Activated effector memory CD4-positive, alpha-beta T cell treated with anti-CD3 and anti-CD28 coated beads, Interleukin-2, amount 50 U/mL, for 16 hours (primary cell): ENCODE measurements at places on chromosomes 6 and 20.

DNA sequence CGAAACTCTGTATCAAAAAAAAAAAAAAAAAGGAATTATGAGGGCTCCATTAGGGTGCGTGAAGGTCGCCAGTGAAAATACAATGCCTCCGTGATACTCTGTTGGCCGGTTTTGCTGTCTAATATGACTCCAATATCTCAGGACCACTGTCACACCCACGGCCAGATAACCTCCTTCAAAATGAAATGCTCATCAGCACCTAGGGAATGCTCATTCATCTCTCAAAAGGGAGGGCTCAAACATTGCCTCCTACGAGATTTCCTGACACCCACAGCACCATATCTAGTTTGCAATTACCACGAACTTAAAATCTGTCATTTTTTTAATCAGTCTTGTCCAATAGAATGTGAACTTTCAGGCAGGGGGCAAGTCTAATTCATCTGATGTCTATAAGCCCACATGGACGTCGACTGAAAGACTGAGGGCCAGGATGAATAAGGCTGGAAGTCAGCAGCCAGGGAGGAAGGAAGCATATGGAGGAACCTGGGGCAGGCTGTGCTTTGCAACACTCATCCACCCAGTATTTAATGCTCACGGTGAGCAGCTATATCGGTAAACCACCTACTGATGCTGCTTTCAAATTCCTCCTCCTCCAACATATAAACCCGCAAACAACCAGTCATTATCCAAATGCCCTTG, 42.8 kb downstream of the MAP3K5 start:
- no peak for DNase-seq

- DNase-seq: no peak
Observed at GRCh38 chr6:121579478-121579877, 144.0 kb downstream of the GJA1 start.

GRCh38 chr20:45857882-45858216, 435 bp downstream of the ZSWIM3 start:
- DNase-seq: no peak

DNA sequence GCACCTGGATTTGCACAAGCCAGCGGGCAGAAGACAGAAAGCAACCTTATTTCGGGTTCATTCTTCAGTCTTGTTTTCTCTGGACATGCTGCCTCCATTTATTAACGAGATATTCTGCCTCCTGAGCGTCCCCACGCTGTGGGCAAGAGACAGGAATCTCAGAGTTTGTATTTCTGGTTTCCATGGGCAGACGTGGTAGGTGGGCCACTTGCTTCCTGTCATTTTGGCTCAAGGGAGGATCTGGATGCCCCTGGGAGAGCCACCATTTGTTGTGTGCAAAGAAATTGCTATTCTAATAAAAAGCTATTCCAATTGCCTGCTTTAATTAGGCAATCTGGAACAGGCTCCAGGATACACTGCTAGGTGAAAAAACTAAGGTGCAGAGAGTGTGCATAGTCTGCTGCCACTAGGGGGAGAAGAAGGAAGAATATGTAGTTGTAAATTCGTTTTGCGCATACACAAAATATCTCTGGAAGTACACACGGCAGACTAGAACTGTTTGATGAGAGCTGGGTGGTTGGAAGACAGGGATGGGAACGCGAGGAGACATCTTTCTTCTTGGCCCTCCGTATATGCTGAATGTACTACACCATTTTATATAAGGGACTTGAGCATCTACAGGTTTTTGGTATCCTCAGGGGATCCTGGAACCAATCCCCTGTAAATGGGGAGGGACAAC, 30.1 kb upstream of the SLC16A10 start:
- DNase-seq: no peak

DNA sequence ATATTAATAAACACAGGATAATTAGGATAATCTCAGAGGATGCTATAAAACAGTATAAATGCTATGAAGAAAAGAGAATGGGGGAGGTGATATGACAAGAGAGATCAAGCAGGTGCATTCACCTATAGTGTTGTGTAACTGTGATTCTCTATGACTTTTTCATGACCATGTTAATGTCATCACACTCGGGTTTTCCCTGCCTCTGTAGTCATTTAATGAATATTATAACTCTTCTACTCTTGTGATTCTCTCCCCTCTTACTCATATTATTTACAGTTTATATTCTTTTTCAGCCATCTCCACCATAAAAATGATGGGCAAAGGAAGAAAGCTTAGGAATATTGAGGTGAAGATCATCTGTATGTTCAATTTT, 106.9 kb upstream of the SGK1 start:
- DNase-seq: no peak

- DNase-seq: no peak
Observed at GRCh38 chr6:113786168-113786567, 71.0 kb upstream of the MARCKS start.

- no peak for DNase-seq
Observed at GRCh38 chr6:35894776-35895175, 26.1 kb downstream of the SRPK1 start.

DNA sequence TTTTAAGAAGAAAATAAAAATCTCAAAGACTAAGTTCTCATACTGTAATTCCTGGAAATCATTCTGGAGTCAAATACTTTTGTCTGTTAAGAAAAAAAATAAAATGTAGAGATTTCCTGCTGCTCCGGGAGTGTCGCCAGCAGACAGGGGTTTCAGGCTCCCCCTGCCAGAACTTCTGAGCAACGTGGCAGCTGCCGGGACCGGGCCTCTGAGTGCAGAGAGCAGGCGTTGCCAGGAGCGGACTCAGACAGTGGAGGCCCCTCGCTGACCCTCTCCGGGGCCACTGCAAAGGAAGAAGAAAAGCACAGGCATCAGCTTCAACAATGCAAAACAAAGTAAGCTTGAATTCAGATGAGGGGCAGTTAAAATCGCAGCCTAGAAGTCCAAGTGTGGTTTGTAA, 95.5 kb downstream of the THBS2 start:
- no peak for DNase-seq
